Forelimb muscle (tissue), 1 donor: ENCODE measurements at places on chromosomes 6 and 20. TPM values are rescaled to one million over a fixed set of nuclear protein-coding genes. Genes with fewer than 3 reads are reported as not detected.

CDH22 gene
- polyA plus RNA-seq: 0.18 TPM

SLC24A3 gene
- polyA plus RNA-seq: 22.8 TPM

DNA sequence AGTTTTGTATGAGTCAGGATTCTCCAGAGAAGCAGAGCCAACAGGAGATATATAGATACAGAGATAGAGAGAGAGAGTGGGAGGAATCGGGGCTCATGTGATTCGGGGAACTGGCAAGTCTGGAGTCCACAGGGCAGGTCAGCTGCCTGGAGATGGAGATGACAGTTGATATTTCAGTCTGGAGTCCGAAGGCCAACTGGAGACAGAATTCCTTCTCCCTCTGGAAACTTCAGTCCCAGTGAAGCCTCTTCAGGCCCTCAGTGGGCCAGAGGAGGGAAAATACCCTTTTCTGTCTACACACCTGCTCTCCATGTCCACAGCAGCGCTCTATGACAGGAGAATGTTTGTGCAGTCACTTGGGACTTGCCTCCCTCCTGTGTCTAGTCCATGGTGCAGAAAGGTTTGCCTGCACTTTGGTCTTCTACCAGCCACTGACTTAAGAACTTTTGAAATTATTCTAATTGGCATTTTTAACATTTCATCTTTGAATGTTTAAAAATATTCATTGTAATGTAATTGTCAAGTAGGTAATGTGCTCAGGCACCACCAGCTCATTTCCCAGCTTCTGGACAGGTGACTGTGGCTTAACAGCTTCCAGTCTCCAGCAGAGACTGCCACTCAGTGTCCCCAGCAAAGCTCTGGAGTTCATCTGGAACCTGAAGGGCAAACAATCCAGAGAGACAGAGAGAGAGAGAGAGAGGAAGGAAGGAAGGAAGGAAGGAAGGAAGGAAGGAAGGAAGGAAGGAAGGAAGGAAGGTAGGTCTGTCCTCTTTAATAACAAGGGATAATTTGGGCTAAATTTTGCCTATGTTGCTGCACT is 43.8 kb upstream of the AFDN start:
- DNase-seq: no peak

DYNLT2 gene
- 2.9 TPM for polyA plus RNA-seq

DNA sequence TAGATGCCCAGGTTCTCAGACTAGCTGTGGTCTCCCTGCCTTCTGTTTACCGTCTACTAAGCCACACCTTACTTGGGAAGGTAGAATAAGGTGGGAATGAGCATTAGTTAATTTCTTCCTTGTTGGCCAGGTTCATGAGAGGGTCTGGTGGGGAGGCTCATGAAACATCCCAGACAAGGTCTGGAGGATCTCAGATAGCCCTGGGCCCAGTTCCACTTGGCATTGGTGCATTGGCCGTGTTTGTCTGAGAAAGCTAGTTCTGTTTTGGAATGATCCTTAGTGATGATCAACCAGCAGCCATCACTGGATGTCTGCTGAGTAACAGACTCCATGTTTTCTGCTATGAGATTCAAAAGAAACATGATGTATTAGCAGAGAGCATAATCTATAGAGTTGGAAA is 155.1 kb downstream of the SLC24A3 start:
- DNase-seq: no peak

DNA sequence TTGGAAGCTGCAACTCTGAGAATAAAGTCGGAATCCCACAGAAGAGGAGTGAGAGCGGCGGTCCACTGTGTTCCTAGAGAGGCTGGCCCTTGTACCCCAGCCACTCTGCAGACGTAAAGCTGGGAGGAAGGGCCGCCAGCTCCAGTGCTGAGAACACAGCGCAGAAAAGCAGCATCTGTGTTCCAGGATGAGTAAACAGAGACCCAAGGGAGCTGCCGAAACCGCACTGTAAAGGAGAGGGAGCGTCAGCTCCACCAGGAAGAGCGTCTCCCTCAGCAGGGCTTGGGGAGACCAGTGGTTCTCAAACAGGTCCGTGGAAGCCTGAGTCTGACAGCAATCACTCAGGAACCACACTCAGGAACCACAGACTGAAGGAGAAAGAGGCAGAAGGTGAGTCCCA is 134.0 kb downstream of the WDR27 start:
- no peak for DNase-seq

SH3BGRL2 gene
- 7.5 TPM for polyA plus RNA-seq

MAS1 gene
- 0.18 TPM for polyA plus RNA-seq

DNA sequence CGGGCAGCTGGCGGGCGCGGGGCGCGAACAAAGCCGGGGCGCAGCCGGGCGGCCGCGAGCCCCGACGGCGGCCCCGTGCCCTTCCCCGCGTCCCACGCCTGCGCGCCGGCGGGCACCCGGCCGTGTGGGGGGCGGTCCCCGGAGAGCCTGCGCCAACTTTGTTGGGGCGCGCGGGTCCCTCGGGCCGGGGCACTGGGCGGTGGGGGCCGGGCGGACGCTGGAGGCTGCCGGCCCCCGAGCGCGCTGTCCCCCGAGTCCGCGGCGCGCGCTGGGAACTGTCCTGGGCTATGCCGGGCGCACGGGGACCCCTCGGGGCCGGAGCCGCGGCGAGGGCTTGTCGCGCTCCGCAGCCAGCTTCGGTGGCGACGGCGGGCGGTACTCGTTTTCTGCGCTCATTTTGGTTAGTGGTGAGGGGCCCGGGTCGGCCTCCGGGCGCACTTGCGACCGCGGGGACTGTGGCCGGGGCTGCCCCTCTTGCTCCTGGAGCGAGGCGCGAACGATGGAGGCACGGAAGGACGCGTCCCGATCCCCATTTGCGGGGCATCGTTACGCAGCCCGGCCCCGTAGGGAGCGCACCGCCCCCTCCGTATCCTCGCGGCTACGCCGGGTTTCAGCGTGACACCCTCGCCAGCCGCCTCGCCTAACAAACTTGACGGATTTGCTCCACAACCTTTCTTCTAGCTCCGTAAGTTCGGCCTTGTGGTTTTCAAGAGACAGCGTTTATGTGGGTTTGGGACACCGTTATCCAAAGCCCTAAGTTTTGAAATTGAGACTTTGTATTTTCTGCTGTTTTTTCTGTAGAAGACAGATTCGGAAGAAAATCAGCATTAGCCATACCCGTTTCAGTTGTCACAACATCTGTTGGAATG is 622 bp downstream of the SS18L1 start:
- DNase-seq: no peak

DNA sequence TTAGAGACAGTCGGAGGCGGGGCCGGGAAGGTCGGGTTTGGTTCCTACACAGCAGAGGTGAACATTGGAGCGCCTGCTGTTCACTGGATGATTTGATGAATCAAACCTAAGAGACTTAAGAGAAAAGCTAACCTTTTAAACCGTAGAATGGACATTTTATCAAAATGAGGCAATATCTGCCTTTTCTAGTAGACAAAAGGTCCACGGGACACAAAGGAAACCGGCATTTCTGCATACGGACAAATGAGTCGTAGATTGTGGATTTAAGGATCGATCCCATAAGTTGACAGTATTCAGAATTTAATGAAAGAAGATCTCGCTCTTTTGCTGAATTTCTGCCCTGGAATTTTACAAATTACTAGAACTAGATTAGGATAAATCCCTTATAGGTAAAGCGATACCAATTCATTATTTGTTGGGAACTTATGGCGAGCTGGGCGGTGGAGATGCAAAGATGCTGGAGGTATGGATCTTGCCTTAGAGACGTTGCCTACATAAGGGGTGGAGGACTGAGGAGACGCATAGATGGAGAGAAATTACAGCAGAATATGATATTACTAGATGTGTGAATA is 400 bp downstream of the PAK1IP1 start:
- DNase-seq: no peak
